ENCODE measurements at places on chromosomes 4 and X. TPM values are rescaled to one million over a fixed set of nuclear protein-coding genes. Genes with fewer than 3 reads are reported as not detected.

The GRIA3 gene
- 0.10 TPM for total RNA-seq

DNA sequence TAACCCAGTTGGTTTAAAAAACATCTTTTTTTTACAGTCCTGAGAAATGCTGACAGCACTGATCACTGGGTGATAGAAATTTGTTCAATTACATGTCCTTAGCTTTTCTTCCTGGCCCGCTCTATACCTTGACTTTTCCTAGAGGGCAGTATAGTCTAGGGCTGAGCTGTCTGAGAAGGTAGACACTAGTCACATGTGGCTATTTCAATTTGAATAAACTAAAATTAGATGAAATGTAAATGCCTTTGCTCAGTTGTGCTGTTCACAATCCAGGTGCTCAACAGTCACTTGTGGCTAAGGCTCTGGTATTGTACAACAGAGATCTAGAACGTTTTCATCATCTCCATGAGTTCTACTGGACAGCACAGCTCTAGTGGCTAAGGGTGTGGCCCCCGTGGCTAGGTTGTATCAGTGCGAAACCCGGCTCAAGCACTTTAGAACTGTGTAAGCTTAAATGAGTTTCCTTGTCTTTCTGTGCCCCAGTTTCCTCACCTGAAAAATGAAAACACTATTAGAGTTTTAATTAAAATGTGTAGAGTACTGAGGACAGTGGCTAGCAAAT, 111.6 kb upstream of the WDR17 start:
- no peak for DNase-seq

GRCh38 chr4:156962528-156962974, 9.0 kb downstream of the PDGFC start:
- no peak for DNase-seq

DNA sequence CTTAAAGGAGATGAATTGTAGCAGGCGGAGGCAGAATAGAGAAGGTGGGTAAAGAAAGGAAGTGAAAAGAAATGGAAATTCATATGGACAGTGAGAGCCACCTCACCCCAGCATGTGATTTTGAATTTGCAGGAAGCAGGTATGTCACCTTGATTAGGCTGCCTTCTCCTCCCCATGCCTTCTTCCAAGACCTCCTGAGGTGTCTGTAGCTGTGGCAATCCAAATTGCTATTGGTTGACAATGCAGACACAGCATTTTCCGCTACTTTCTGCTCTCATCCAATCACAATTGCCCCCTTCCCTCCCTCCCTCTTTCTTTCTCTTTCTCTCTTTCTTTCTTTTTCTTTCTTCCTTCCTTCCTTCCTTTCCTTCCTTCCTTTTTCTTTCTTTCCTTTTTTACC, 38.5 kb downstream of the RAB33B start:
- DNase-seq, result no peak

GRCh38 chr4:57182132-57182874, 72.1 kb upstream of the IGFBP7 start:
- no peak for DNase-seq

Data from psoas muscle (tissue), 8 donors.